Effector CD8-positive, alpha-beta T cell (primary cell): ENCODE measurements at places on chromosomes 2 and 18.

- DNase-seq, result no peak
Measured at GRCh38 chr18:78423811-78424210, 555.8 kb upstream of the SALL3 start.

- no peak for DNase-seq
Measured at GRCh38 chr2:176535467-176536113, 266.3 kb downstream of the MTX2 start.

DNA sequence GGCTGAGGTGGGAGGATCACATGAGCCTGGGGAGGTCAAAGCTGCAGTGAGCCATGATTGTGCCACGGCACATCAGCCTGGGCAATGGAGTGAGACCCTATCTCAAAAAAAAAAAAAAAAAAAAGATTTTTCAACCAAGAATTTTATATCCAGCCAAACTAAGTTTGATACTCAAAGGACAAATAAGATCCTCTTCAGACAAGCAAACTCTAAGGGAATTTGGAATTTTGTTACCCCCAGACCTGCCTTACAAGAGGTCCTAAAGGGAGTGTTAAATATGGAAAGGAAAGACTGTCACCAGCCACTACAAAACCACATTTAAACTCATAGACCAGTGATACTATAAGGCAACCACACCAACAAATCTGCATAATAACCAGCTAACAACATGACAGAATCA, 67.5 kb downstream of the WDPCP start:
- no peak for DNase-seq

GRCh38 chr18:8435376-8435775, 173.9 kb upstream of the RAB12 start:
- DNase-seq, result no peak

- no peak for DNase-seq
Measured at GRCh38 chr2:38419499-38419898, 42.4 kb upstream of the ATL2 start.
